ENCODE measurements at places on chromosomes 12 and 14.

GRCh38 chr12:123268850-123269249 is 2.8 kb downstream of the CDK2AP1 start:
- DNase-seq = no peak

DNA sequence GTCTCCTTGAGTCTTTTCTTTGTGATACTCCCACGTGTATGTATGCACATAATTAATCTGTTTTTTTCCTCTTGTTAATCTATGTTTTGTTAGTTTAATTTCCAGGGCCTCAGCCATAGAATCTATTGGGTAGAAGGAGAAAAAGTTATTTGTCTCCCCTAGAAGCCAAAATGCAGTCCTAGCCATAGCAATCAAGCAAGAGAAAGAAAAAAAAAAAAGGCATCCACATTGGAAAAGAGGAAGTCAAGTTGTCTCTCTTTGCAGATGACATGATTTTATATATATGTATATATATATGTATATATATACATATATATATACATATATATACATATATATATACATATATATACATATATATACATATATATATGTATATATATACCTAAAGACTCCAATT is 25.4 kb upstream of the ETV6 start:
- no peak for DNase-seq

GRCh38 chr12:110367181-110367864 is 36.2 kb downstream of the ANAPC7 start:
- DNase-seq = no peak

DNA sequence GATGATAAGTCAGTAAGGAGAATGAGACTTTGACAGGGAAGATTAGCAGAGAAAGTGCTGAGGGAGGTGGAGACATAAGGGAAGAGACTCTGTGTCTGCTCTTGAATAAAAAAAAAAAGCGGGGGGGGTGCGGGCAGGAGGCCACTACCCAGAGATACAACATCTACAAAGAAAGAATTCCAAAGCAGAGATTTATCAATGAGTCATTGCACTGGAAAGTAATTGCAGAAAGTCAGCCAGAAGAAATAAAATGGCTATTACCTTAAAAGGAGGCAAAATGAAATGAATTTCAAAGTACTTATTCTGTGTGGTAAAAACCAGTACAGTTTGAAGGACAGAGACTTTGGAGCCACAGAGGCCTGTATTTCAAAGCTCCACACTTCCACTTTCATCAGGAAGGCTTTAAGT is 267.1 kb upstream of the PRKD1 start:
- peak; percentile 42 for DNase-seq

DNA sequence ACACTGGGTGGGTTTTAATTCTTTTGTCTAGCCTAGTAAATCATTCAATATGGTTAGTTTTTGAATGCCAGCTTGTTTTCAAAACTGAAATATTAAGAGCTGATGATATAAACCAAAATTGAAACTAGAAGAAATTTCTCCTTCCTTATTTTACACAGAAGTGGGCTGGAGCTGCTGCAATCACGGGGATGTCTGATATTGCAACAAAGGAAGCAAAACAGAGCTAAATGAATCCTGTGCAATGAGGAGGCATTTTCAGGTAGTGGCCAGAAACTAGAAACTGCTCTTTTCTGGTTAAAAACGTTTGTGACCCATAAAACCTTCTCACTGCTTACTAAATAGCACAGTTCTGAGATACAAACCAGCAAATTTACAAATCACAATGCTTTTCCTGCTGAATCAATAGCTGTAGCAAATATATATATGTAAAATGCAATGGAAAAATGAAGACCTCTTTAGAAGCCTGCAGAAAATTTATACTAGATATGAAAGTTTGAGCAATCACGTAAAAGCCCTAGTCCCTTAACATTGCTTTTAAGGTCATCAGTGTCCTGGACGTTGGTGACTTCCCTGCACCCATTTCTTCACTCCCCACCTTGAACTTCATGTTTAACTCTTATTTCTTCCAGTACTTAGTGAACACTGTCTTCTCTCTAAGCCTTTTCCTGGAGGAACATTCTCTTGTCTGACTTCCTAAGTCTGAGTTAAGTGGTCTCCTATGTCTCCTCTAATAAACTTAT is 15.9 kb upstream of the LRRK2 start:
- DNase-seq = no peak

DNA sequence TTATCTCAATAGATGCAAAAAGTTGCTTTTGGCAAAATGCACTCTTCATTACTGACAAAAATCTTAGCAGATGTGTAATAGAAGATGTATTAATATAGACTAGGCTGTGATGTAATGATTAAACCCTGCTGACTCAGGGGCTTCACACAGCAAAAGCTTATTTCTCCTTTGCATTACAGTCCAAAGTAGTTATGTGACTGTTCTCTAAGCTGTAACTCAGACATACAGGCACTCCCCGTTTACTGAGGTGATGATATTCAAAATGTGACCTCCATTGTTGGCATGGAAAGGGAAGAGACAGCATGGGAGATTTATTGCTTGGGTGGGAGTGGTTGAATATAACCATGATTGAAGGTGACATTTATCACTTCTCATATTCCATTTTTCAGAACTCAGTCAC is 331.5 kb downstream of the SNAPC1 start:
- DNase-seq = no peak

GRCh38 chr12:63809566-63809965 is 29.9 kb downstream of the RXYLT1 start:
- DNase-seq = no peak

- DNase-seq = no peak
Measured at GRCh38 chr14:61897300-61897699, 135.1 kb downstream of the SNAPC1 start.

GRCh38 chr14:22509751-22510300 is 79.2 kb downstream of the DAD1 start:
- no peak for DNase-seq

DNA sequence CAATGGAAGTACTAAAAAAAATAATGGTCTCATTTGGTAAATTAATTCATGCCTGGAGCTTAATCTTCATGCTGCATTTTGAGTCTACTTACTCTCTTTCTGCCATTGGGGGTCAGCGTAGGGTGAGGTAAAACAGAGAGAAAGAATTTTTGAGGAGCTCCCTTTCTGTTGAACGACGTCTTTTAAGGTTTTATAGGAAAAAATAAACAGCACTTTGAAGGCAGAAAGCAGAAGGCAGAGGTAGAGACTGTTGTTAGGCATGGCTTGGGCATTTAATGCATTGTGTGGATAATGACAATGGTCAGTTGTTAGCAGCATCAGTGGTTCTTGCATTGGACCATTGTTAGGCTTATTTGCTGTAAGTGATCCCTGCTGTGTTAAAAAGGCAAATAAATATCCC is 557.2 kb upstream of the STXBP6 start:
- no peak for DNase-seq

DNA sequence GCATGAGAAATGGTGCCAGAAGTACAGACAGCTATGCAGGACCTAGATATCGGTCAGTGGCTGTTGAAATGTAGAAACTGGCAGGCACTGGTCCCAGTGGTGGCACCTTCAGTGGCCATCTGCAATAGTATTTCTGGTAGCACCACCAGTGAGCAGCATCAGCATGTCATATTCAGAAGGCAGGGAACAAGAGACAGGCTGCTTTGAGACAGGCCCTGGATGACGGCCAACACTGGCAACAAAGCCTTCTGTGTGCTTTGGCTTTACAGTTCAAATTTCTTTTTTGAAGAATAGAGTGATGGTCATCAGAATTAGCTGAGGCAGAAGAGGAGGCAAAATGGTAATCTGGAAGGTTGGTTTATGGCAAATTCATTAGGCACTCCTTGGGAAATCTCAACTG is 273.4 kb upstream of the SLC16A7 start:
- DNase-seq = no peak

DNA sequence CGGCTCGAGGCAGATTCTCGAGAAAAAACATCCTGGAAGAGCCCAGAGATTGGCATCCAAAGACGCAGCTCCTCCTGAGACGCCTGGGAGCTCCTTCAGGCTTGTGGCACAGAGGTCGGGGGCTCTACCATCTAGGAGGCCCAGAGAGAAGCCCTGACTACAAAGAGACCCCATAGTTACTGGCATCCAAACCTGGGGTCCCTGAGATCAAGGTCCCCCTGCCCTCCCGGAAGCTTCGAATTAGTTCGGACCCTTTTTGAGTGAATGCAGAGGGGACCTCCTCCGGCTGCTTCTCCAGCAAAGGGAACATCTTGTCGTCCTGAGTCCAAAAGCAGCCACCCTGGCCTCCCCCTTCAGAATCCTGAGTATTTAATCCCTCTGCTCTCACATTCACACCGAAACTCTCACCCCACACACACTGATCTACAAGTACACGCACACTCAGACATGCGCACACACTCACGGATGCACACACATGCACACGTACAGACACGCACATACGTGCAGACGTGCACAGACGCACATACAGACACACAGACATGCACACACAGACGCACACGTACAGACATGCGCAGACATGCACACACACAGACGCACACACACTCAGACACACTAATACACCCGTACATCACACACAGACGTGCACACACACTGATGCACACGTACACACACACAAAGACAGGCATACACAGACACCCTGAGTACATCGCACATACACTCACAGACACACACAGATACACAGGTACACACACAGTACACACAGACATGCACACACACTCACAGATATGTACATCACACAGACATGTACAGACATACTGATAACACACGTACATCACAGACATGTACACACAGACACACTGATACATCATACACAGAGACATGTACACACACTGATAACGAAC is 5.9 kb downstream of the ZNF605 start:
- DNase-seq = no peak

DNA sequence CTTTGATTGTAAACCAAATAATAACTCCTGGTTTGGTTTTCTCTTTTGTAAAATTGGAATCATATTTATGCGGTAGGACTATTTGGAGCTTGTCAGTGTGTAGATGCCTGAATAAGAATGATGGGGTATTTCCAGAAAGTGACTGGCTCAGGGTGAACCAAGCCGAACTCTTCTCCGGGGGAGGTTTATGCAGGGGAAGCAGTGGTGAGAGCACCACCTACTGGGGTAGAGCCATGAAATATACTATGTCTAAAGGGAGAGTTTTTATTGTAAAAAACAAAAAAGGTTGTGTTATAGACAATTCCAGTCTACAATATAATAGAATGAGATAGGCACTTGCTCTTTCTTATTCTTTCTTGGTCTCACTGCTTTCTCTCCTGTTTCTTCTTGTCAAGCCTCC is 222.9 kb upstream of the SLC16A7 start:
- DNase-seq = peak; percentile 17

- DNase-seq = no peak
Measured at GRCh38 chr12:105413911-105414487, 83.5 kb downstream of the C12orf75 start.

DNA sequence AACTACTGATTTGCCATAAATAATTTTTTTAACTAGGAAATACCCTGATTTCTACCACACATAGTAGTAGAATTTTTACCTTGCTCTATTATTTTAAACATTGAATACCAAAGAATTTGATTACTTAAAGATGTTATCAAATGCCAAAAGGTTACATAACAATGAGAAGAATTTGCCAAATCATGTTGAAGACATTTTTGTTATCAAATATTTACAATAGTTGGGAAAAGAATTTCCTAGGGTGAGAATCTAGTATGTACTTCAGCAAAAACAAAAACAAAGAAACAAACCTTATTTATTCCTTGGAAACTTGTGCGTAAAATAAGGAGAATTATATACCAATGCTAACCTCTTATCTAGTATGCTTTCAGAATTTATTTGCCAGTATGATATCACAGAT is 107.2 kb downstream of the SCAF11 start:
- no peak for DNase-seq

DNA sequence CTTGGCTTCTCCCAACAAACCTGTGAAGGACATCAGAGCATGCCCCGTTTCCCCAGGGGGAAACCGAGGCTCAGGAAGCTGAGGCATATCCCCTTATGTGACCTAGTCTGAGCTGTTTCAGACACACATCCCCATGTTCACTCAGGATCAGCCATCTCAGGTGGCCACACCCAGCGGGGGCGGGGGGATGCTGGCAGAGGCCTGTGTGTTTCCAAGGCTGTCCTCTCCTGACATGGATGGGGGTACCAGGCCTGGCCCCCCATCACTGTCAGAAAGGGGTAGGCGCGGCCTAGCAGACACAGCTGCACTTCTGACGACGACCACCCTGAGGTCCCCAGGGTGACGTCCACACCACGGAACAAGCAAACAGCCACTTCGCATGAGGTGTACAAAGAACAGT is 22.1 kb downstream of the CCDC85C start:
- no peak for DNase-seq

DNA sequence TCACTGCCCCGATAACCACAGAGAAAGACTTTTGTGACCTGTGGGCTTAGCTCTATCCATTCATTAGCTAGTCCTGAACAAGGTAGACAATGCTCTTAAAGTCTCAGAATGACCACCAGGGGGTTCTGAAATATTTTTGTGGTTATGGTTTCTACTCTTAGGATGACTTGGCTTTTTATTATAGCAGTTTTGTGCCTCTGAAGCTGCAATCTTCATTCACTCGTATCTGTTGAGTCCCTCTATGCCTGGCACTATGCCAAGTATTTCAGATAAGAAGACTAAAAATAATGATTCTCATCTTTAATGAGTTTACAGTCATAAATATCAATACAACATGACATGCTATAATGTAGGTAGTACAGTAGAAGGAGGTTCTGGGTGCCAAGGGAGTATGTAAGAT is 130.8 kb upstream of the TRHDE start:
- peak; percentile 2 for DNase-seq

- DNase-seq = peak; percentile 51
Measured at GRCh38 chr12:1691123-1692007, 495 bp downstream of the ADIPOR2 start.

DNA sequence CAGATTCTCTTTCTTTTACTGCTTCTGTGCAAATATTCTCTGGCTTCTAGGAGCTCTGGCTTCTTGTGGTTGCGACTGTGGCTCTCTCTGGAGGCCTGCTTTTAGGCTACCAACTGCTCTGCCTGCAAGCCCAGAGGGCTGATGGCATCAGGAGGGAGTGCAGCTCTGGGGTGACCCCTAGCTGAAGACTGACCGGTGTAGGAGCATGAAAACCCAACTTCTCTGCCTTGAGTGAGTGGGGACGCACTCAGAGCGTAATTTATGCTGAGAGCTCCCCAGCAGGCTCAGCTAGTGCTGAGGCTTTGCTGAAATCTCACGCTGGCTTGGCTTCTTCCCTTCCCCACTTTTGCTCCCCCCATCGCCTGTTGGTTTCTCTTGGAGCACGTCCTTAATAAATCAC is 29.9 kb upstream of the RBM19 start:
- no peak for DNase-seq

GRCh38 chr14:57837267-57837666 is 28.6 kb downstream of the SLC35F4 start:
- no peak for DNase-seq

DNA sequence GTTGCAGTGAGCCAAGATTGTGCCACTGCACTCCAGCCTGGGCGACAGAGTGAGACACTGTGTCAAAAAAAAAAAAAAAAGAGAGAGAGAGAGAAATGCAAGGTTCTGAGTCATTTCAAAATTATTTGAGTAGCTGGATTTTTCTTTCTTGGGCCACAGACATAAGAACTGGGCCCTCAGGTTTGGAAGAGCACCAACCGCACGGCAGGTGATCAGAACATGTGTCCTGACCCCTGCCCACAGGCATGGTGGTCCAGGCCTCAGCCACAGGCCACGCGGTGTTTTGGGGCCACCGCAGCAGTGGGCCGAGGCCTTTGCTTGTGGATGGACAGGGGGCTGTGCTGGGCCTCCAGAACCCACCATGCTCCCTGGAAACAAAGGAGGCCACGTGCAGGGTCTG is 126.7 kb downstream of the CALM1 start:
- DNase-seq = peak; percentile 62
